ENCODE measurements at places on chromosomes 2 and 18.

DNA sequence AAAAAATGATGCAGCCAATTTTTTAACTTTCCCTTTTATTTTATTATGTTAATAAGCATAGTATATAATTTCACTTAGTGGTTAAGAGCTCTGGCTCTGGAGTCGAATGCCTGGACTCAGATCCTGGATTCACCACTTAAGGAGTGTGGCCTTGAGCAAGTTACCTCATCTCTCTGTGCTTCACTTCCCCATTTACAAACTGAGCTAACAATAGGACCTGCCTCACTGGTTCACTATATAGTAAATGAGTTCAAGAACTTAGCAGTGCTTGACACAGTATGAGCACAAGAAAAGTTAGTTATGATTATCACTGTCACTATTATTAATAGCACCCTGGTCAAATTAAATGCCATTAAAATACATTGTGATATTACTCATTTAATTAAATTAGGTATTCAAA lies 30.6 kb downstream of the SCN3A start:
- no peak for DNase-seq

GRCh38 chr18:25314151-25314837 lies 37.7 kb downstream of the ZNF521 start:
- DNase-seq = no peak

DNA sequence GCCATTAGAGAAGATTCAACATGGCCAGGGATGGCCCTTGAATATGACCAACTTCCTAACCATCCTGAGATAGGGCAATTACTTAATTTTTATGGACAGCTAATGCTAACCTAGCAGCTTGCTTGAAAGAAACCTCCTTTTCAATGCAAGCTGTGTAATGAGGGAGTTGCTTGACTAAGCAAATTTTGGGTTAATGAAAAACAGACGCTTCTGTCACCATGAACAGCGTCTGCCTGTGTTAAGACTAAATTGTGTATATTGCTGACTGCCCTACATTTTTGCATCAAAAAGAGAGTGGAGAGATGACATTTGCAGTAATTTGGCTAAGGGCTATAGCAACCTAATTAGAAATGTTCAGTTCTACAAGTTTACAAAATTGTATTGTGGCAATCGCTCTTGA lies 319.2 kb upstream of the LRATD1 start:
- no peak for DNase-seq

DNA sequence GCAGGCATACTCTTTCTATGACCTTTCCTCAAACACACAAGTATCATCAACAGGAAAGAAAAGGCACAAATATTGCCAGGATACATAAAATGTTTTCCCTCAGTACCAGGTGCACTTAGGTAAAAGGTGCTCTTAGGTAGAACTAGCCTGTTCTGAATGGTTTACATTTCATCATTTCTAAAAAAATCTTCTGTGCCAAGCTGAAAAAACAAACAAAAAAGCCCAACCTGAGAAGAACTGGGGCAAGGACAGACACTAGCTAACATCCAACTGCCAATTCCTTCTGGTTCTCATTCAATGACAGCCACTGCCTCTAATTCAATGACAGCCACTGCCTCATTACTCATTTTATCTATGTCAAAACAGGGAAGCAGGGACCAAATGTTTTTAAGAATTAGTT lies 68.5 kb downstream of the SPIRE1 start:
- DNase-seq = peak; percentile 16

GRCh38 chr2:112003576-112004252 lies 51.4 kb upstream of the TMEM87B start:
- no peak for DNase-seq

- DNase-seq = no peak
Observed at GRCh38 chr2:129444751-129445150, 534.7 kb upstream of the RAB6C start.

DNA sequence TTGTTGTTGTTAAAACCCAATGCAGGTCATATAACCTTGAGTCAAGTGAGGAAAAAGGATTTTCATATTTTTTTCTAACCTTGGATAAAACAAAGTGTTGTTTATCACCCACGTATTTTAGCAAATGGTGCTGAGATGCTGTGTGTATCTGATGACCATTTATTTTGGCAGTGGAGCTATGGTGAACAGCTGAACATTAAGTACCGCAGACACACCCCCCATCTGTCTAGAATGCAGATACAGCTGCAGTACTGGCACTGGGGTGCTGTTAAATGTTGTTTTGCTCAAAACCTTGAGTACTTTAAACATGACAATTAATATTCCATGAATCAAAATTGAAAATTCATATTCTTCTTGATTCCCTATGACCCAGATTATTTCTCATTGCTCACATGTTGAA lies 773.3 kb upstream of the SLC39A10 start:
- DNase-seq = no peak

DNA sequence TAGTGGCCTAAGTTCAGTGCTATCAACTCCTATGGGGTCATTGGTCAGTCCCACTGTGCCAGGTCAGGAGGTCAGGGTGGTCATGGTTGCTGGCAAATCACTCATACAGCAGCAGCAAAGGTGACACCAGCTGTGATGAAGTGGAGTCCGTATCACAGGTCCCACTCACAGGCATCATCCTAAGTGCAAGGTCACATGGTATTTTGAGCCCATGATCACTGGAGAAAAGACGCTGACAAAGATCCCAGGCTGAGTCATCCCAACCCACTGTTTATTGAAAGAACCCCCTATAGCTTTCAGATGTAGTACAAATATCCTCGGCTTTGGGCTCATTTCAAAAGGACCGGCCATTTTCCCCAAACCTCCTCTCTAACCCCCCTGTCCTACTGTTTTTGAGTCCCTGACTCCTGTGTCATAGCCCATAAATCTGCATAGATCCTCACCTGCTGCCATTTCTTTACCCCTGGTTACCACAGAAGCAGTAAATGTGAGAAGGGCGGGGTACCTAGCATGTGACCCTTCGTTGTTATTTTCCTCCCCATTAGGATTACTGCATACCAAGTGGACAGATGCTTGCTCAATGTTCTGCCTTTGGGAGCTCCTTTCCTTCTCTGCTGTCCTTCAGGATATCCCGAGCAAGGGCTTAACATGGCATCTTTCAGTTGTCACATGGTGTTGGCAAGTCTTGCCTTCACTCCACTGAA lies 107.7 kb downstream of the COL6A3 start:
- DNase-seq = no peak

DNA sequence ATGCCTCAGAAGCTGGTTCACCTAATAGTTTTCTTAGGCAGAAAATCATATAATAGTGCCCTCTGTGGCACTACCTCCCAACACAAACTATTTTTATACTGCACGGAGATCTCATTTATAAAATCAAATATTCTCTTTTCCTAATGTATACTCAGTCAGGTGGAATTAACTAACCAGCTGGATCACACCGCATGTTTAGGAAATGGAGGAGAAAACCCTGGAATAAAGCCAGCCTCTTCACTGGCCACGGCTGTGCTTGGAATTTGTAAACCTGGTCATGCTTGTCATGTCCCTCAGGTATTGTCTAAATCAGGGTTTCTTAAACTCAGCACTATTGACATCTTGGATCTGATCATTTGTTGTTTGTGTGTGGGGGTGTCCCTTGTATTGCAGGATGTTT lies 85.6 kb downstream of the DOCK10 start:
- DNase-seq = no peak

DNA sequence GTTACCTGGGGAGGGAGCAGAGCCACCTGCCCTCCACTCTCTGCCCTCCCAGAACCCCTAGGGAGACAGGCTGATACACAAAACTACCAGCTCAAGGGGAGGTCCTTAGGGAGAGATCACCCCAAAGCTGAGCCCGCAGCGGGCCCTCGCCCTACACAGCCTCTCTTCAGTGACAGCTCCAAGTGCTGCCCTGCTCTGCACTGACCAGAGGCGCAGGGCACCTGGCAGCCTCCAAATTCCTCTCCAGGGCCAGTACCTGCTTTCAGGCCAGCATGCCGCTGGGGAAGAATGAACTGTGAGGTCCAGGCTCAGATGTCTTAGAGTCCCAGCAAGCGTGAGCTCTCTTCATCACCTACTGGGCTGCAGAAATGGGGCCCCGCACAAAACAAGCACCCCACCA lies 11.3 kb upstream of the SH3BP4 start:
- no peak for DNase-seq

DNA sequence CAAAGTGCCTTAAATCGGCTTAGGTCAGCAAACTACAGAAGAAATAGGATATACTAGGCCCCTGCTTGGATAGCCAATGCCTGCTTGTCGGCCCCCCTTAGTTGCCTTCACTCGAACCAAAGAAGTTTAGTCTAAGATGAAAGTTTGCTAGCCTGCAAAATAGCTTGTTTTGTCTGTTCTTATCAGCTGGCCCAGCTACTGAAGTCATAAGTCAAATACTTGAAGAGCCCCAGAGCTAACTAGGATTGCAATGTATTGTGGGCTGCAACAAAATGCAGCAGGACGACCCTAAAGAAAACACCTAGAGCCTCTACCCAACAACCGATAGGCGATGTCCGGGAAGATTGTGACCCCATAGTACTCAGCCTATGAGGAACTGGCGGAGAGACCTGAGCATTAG lies 183.5 kb upstream of the HS6ST1 start:
- no peak for DNase-seq

DNA sequence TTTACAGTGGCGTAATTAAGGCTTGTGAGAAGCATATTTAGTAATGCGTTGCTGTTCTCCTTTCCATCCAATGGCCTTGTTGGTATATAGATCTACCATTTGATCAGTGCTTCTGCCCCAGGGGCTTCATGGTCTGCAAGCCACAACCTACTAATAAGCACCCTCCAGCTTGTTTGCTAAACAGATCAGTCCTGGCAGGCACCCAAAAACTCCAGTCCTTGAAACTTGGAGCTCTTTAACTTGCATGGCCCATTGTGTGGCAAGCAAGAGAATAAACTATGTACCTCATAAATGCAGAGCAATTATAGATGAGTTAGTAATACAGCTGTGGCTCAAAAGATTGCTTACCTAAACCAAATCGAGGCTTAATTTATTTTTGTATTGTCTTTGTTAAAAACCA lies 158.5 kb downstream of the FTCDNL1 start:
- no peak for DNase-seq

GRCh38 chr18:41121116-41121826 lies 833.8 kb upstream of the PIK3C3 start:
- DNase-seq = no peak

GRCh38 chr2:190121971-190122370 lies 59.4 kb upstream of the MSTN start:
- DNase-seq = peak; percentile 7

DNA sequence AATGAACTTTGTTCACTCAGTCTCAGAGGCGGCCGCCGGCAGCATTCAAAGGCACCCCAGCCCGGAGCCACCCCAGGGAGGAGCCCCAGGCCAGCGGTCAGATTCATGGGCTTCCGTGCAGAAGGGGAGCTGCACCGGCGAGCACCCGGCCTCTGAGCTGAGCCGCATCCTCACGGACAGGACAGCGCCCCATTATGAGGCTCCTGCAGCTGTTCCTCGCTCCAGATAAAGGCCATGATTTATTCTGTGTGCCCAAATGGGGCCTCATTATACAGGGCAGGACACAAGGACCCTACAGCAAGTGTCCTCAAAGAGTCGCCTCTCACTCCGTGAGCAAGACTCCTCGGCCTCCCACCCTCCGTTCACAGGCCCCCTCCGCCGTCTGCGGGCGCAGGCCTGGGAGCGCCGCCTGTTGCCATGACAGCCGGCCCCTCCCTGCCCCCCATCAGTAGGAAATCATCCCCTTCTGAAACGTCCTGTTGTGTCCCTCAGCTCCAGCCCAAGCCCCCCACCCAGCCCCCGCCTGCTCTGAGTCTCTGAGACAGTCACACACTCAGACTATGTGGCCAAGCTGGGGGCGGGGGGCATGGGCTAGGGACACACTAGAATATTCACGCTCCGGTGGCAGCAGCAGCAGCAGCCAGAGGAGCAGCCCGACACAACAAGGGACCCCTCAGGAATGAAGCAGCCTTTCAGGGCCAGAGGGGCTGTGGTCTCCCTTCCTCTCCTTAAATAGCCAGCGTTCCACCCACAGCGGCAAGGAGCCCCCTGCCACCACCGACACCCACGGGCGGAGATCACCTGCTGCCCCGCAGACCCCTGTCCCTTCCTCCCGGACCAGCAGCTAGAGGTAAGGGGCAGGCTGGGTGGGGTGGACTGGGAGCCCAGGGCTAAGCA lies at the start of gene GPR17:
Gene GPR17, plus strand, starts transcription at position 759 of the 897 bp plus-strand sequence. CDS start 4,583 bp downstream, outside the sequence.
- DNase-seq = peak; percentile 61

DNA sequence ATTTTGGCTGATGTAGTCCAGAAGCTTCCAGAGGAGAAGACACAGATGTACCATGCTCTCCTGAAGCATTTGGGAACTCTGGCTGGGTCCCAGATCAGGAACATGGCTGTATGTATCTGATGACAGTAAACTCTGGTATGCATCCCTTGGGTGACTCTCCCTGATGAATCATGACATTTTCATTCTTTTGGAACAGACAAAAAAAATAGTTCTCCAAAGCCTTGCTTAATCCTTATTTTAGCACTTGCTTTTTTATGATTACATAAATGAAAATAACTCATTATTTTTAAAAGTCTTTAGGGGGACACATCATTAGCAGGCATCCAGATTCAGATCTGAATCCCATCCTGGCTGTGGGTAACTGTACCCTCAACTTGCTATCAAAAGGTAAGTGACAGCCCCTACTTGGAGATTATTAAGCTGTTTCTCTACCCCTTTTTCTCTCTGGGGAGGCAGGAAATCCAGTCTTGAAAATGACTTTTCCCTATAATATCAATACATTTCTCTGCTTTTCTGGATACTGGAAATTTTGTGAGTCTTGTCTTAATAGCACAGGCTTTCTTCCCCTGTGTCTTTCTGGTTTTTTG lies 23.3 kb downstream of the AOX1 start:
- no peak for DNase-seq

GRCh38 chr2:235021752-235022151 lies 69.9 kb downstream of the SH3BP4 start:
- no peak for DNase-seq

GRCh38 chr2:46120792-46121555 lies 176.2 kb upstream of the EPAS1 start:
- no peak for DNase-seq

- peak; percentile 44 for DNase-seq
Observed at GRCh38 chr2:169363560-169364150, 1.3 kb upstream of the LRP2 start.

- DNase-seq = peak; percentile 72
Observed at GRCh38 chr18:34659579-34660517, 50.2 kb upstream of the DTNA start.

DNA sequence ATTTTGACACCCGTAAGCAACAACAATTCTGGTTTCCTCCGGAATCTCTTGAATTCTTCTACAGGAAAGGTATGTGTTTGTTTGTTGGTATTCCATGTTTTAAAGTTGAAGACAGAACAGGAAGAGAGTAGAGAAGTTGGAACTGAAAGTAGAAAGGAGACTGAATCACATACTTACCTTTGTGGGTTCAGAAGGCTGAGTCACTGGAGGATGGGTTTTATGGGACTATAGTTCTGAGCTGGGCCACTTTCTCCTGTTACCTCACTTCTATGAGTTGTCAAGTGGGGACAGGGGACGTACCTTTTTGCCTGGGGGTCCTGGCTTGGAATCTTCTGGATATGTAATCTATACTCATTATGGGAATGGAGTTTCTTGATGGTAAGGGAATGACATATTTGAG lies 40.9 kb downstream of the KDM3A start:
- no peak for DNase-seq

- DNase-seq = no peak
Observed at GRCh38 chr2:167825664-167826063, 421.7 kb downstream of the STK39 start.

Measured in hippocampal formation (tissue), 2 donors.